ENCODE measurements at places on chromosomes 5 and 9.

- DNase-seq = no peak
Observed at GRCh38 chr5:56774957-56775356, 40.4 kb upstream of the MAP3K1 start.

DNA sequence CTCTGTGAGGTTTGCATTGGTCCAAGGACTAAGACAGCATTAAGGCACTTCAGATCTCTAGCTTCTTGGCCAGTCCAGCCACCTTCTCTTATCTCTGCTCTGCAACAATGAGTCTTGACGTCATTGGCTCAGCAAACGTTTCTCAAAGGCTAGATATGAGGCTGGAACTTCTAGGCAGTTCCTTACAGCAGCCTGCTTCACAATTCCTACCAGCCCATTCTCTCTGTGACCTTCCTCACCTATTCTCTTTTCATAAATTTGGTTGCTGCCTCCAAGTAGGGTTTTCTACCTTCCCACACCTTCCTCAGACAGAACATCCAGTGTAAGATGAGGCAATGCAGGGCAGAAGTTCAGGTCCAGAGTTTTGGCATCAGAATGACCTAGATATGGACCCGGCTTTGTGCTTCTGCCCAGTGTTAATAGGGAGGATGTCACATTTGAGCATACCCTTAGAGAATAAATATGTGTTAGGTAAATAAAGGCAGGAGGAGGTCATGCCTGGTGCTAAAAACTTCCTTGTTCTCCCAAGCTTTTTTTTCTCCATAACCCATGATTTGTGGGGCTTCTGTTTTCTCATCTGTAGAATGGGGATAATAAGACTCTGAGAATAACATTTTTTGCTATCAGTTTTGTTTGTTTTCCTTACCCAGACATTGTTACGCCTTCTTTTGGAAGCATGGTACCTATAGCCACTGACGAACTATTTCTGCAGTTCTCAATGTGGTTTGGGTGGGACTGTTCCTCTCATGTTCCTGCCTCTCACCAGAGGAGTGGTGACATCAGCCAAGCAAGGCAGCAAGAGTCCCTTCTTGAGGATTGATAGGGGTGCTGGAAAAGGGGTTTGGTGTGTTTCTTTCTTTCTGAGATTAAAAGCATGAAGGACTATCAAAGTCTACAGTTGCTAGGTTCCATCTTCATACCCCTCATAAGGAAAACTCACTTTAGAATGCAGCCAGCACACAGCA is 220.6 kb upstream of the TRIM32 start:
- DNase-seq = no peak

DNA sequence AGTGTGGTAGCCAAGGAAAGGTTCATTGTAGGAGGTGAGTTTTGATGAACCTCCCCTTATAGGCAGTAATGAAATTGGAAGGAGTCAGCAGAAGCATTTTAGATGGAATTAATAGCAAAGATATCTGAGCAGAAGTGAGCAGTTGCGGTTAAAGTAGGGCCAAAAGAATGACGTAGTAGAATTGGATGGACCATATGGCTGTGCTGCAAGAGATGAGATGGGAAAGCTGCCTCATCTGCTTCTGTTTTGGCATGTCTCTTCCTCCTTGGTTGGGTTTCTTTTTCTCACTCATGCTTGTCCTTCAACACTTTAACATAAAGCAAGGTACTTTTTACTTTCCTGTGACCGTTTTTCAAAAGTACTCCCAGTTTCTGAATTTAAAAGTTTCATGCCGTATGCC is 55.8 kb downstream of the AQP7 start:
- DNase-seq = no peak

- DNase-seq = no peak
Observed at GRCh38 chr5:81579262-81579924, 171.5 kb downstream of the SSBP2 start.

All from stimulated activated CD8-positive, alpha-beta memory T cell treated with anti-CD3 and anti-CD28 coated beads, Interleukin-4, amount 100 ng/mL, for 1 hour (primary cell).